ENCODE measurements at places on chromosomes 12 and 14.
A peak's percentile ranks its signal among the peaks of the same experiment; 100 is the strongest.

DNA sequence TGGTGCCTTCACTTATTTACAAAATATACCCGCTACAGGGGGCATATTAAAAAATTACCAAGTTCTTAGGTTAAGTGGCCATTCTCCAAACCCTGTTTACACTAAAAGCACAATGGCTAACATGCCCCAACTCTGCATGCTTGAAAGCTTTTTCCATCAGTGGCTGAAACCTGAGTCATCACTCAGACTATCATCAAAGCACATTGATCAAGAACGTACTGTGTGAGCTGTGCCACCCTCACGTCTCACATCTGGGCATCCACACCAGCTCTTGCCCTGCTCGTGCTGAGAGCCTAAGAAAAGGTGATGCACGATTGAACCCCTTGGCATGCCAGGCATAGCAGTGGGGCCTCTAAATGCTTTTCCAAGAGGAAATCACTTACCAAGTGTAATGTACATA lies 13.2 kb downstream of the AQP6 start:
- DNase-seq, result no peak

- DNase-seq, result no peak
Measured at GRCh38 chr12:6469092-6469491, 1.4 kb downstream of the VAMP1 start.

- peak; percentile 28 for DNase-seq
Measured at GRCh38 chr14:59187802-59188460, 536 bp upstream of the DAAM1 start.

GRCh38 chr12:43407816-43408645 lies 144.0 kb downstream of the ADAMTS20 start:
- DNase-seq, result no peak

GRCh38 chr14:71776471-71777360 lies 155.5 kb upstream of the RGS6 start:
- no peak for DNase-seq

GRCh38 chr12:6891646-6892001 lies 13.0 kb upstream of the LRRC23 start:
- no peak for DNase-seq

DNA sequence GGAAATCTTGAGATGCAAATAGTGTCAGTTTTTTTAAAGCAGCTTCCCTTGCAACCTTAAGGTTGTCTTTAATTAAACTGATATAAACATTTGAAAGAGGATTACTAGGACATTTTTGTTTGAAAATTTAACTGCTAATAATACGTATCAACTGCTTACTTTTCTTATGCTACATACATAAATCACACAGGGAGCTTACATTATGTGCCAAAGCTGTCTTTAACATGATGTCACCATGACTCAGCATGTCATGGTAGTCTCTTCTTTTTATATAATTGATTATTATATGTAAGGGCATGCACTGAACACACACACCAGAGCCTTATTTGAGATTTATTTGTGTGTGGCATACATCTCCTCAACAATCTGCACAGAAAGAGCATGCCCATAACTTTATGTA lies 63.0 kb upstream of the PTHLH start:
- peak; percentile 76 for DNase-seq

- DNase-seq, result no peak
Measured at GRCh38 chr12:1630133-1630826, 1.2 kb downstream of the WNT5B start.

DNA sequence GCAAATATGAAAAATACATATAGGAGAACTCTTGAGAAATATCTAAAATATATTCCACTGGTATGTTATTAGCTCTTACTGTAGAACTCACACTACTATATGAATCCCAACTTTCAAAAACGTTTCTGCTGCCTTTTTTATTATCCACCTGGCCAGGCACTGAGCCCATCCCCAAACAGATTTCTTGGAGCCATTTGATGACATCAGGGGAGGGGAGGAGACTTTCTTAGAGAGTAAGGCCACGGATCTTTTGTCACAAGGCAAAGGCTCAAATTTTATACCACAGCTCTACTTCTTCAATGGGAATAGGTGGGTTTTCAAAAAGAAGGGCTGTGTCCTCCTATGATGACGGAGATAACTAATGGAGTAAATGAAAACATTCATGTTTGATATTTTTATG lies 83.0 kb downstream of the SLC25A21 start:
- no peak for DNase-seq

GRCh38 chr12:104736307-104736706 lies 221.8 kb downstream of the SLC41A2 start:
- peak; percentile 64 for DNase-seq

DNA sequence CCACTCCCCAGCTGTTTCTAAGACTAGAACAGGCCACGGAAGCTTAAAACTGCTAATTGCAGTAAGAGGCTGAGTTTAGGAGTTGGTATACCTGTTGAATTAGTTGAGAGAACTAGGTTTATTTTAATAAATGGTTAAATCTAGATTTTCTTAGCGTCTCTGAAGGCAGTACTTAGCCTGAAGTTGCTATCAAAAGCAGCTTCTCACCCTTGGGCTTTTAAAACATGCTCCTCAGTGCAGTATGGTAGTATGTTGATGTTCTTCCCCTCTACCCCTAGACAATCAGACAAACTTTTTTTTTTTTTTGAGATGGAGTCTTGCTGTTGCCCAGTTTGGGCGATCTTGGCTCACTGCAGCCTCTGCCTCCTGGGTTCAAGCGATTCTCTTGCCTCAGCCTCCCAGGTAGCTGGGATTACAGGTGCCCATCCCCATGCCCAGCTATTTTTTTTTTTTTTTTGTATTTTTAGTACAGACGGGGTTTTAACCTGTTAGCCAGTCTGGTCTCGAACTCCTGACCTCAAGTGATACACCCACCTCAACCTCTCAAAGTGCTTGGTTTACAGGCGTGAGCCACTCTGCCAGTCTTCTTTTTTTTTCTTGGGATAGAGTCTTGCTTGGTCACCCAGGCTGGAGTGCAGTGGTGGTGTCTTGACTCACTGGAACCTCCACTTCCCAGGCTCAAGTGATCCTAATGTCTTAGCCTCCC lies 6.8 kb downstream of the SRSF5 start:
- DNase-seq, result no peak

- no peak for DNase-seq
Measured at GRCh38 chr12:94222351-94223084, 74.1 kb downstream of the PLXNC1 start.

DNA sequence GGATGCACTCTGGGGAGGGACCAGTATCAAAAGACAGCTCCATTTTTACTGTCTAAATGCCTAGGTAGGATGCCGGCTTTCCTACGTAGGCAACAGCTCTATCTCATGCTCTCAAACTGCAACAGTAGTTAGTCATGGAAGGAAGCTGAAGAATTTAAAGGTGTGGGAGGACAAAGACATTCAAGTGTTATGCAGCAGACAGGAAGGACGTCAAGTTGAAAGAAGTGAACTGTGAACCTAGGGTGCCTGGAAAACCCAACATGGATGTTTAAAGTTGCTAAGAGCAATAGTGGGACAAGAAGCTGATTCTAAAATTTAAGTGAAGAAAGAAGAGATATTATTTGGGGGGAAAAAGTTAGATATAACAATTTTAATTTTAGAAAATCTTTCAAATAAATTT lies 5.9 kb downstream of the SEC23A start:
- DNase-seq, result peak; percentile 13

- no peak for DNase-seq
Measured at GRCh38 chr12:29132316-29132715, 16.8 kb upstream of the FAR2 start.

- DNase-seq, result no peak
Measured at GRCh38 chr12:116969615-116970585, 59.1 kb downstream of the FBXW8 start.

DNA sequence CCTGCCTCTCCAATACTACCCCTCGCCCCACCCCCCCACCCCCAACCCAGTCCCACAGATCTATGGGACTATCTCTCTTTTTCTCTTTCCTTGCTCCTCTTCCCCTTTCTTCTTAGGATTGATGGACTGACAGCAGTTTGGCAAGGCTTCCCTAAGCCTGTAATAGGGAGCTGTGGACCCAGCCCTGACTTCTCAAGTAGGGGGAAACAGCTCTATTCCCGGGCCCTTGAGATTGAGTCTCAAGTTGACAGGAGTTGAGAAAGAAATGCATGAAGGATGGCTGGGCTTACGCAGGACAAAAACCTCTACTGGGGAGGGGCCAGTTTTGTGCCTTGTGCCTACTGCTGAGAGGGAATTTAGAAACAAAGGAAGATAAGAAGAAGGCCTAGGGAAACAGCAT lies 60.4 kb downstream of the SMUG1 start:
- DNase-seq, result no peak

- DNase-seq, result no peak
Measured at GRCh38 chr14:26917086-26917485, 319.3 kb upstream of the NOVA1 start.

- DNase-seq, result no peak
Measured at GRCh38 chr12:29650371-29650770, 133.4 kb downstream of the TMTC1 start.

- no peak for DNase-seq
Measured at GRCh38 chr12:79637093-79637492, 53.7 kb downstream of the PAWR start.

DNA sequence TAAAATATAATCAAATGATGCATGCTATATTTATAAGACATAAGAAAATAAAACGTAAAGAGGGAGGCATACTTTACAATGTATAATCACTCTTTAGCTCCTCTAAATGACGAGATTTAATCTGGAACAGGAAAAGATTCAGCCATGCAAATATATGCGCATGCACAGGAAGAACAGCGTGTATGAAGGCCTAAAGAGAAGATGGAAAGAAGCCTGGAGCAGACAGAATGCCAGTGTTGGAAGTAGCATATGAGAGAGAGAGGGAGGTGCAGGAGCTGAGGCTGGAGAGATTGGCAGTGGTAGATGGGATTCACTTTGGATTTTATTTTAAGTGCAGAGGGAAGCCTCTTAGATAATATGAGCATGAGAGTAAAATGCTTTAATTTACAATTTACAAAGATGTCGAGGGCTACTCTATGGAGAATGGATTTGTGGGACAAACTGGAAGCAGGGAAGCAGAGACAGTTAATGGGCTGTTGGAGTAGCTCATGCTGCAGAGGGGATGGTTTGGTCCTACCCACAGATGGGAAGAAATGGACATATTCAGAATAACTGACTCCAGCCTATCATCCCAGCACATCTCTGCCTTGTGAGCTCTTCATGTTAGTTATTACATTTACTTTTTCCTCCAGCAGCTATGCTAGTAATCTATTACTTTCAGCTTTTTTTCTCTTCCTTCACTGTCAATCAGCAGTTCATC lies 411.1 kb downstream of the TMTC2 start:
- no peak for DNase-seq

DNA sequence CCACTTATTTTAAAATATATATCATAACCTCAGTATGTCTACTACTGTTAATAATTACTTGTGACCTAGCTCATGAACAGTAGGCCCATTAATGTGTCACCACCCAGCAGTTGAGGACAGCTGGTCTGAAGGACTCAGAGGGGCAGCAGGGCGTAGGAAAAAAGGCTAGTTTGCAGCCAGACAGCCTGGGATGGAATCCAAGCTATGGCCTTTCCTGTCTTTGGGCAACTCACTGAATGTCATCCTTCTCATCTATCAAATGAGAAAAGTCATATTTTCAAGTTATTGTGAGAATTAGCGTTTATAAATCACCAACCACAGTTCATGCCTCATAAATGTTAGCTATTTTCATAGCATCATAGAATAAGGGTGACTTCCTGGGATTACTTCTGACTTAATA lies 12.3 kb downstream of the DENND5B start:
- DNase-seq, result peak; percentile 69

DNA sequence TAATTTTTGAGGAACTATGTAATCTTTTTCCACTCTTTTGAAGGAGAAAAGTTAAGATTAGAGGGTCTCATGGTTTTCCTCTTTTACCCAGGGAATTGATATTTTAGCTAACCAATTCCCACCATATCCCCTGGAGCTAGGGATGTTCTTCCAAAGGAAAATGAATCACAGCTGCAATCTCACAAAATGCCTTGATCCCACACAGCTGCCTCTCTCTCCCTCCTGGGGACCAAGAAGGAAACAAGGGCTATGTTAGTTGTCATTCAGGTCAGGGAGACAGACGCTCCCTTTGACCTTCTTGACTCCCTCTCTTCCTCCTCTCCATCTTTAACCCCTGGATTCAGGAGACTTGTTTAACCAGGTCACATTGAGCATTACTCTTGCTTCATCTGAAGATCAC lies 9.5 kb downstream of the DCN start:
- no peak for DNase-seq

GRCh38 chr12:122399592-122400373 lies 22.7 kb downstream of the CLIP1 start:
- DNase-seq, result peak; percentile 84

GRCh38 chr14:46464341-46464740 lies 187.2 kb downstream of the RPL10L start:
- DNase-seq, result no peak

- DNase-seq, result peak; percentile 76
Measured at GRCh38 chr14:20469890-20470602, 840 bp downstream of the PNP start.

- no peak for DNase-seq
Measured at GRCh38 chr14:99157246-99157645, 114.8 kb downstream of the BCL11B start.

GRCh38 chr14:65250162-65250495 lies 147.8 kb upstream of the MAX start:
- DNase-seq, result no peak

- DNase-seq, result peak; percentile 44
Measured at GRCh38 chr14:45426685-45427282, 173.8 kb upstream of the MIS18BP1 start.

DNA sequence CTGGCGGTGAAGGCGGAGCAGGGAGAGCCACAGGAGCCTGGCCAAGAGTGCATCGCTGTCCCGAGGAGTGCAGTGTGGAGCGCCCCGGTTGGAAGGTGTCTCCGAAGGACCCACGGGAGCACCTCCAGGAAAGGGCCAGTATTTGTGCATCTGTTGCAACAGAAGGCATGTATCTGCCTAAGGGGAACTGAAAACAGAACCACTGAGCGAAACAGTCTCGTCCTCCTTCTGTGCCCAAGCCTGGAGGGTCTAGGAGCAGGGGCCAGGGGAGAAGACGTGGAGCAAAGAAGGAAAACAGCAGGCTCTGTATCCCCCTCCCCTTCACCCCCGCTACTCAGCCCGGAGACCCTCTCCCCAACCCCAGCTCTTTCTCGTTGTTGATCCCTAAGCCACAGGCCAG lies 5.3 kb upstream of the LRRC10 start:
- no peak for DNase-seq

DNA sequence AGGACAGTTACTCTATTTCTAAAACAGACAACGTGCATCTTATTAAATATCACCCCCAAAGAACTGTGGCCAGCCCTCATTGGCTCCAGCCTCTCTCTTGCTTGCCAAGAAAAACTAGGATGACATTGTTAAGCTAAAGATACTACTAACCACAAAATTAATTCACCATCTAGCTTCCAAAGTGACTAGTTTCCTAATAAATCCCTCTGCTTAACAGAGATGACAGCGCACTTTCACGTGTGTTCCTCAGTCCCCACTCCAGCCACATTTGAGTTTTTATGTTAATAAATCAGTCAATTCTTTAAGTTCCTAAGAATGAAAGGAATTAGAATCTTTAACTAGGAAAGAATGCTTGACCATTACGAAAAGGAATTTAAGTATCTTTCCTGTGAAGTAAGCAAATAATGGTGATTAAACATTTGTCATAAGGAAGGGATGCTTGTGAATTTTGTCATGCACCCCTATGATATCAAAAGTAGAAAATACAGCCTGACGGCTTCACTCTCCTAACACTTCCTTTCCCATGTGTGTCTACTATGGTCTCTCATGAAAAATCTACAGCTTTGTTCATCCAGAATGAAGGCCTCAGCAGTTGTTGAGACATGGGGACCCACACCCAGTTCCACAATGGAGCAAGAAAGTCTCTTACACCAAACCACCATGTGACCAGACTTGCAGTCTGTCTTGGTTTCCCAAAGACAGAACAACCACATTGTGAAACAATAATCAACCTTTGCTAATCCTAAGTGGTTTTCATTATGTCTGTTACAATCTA lies 8.1 kb downstream of the CORO1C start:
- DNase-seq, result peak; percentile 98

GRCh38 chr12:19245666-19246065 lies 116.1 kb downstream of the PLEKHA5 start:
- DNase-seq, result peak; percentile 5

All from EL (cell line).